ENCODE measurements at places on chromosomes 1 and 21.

DNA sequence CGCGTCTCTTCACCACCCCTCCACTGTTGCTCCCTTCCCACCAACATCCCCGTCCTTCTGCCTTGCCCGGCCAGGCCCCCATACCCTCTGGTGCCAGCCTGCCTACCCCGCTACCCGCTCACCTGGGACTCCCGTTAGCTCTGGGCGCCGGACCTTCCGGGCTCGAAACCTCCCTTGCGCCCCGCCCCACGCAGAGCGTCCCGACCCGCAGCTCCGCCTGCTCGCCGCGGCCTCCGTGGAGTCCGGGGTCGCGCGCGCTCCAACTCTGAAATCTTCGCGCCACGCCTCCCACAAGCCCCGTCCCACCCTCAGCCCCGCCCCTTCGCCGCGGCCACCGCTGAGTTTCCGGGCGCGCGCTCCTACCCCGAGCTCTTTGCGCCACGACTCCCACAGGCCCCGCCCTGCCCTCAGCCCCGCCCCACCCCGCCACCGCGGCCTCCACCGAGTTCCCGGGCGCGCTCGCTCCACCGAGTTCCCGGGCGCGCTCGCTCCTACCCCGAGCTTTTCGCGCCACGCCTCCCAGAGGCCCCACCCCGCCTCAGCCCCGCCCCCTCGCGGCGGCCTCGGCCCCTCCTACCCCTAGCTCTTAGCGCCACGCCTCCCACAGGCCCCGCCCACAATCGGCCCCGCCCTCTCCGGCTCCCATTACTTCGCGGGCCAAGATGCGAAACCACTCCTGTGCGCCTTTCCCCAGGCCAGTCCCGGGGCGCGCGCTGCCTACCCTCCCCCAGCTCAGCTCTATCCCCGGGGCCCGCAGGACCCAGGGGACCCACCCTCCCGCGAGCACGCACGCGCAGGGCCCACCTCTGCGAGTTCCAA is at the start of gene IFT25:
Gene IFT25 (minus strand): TSS at position 267 of the 819 bp plus-strand sequence. CDS start 5,617 bp downstream, outside the sequence.
- peak; percentile 82 for ATAC-seq

- no peak for ATAC-seq
These were observed 34.1 kb downstream of the TP53BP2 start for GRCh38 chr1:223811634-223812101.

DNA sequence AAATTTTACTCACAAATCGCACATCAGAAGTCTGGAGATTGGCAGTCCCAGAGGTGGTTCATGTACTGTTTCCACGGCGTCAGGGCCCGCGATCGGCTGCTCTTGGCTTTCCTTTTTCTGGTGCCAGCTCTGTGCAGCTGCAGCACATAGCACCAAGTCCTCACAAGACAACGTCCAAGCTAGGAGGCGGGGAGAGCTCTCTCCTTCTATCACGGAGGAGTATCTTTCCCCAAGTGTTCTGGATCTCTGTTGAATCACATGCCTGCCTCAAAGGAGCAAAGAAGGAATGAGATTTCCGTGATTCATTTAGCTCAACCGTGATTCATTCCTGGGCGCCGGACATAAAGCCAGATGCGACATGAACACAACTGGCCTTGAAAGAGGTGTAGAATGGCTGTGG is 25.5 kb downstream of the MT1HL1 start:
- no peak for ATAC-seq

DNA sequence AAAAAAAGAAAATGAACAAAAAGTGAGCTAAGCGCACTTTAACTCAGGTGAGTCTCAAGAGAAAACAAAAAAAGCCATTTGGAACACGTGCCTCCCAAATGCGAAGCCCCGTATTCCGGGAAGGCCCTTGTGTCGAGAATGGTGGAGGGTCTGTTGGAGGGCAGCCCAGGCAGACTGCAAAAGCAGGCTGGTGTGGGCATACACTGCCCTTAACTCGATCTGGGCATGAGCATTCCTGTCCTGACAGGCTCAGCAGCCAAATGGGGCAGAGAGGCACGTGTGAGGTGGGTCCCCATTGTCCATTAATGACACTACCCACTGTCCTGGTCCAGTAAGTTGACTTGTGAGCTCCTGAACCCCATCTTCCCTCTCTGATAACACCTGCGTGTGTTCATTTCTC is 57.7 kb downstream of the EVA1C start:
- no peak for ATAC-seq

GRCh38 chr1:44543786-44544185 is 130.5 kb downstream of the TMEM53 start:
- no peak for ATAC-seq

GRCh38 chr21:38984568-38984967 is 178.8 kb downstream of the ETS2 start:
- ATAC-seq, result no peak

- ATAC-seq, result no peak
These were observed 157.3 kb upstream of the RUNX1 start for GRCh38 chr21:35206141-35207125.

DNA sequence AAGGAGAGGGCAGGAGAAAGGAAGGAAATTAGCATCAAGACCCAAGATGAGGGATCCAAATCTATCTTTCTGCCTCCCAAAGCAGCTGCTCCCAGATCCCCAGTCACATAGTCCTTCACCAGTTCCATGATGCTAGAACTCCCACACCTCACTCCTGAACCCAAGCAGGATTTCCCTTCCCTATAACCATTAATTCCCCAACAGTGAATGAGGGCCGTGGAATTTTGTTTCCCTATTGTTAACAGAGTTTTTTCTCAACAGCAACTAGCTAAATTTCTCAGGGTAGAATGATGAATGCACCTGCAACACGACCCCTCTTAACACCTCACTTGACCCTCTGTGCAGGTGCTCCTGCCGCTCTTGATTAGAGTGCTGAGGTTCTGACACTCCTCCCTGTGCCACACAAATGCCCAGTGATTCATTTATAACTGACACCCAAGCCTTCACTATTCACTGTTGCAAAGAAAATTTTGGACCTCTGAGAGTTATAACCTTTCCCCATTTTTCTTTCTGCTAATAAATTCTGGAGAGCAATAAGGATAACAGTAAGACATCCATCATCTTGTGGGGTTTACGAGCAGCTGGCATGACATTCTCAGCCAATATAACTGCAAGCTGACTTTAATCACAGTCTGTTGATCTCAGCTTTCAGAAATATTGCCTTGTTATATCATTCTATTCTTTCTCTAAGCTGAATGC is 25.4 kb upstream of the NPL start:
- ATAC-seq, result no peak

DNA sequence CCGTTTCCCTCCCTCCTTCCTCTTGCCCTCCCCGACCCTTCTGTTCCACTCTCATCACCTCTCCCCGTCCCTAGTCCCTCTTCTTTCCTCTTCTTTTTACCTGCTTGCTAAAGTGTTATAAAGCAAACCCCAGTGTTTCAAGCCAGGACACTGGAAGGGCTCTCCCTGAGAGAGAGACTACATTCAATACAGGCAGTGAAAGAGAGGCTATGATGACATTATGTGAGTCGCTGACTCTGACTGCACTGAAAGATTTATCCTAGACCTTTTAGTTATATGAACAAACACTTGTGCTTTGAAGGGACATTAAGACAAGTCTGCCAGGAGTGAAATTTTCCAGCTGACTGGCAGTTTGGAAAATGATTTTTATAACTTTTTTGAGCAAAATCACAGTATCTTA is 155.7 kb downstream of the S1PR1 start:
- no peak for ATAC-seq

- no peak for ATAC-seq
These were observed 1.8 kb downstream of the PTPN14 start for GRCh38 chr1:214549604-214550003.

GRCh38 chr1:31364561-31365250 is 8.2 kb downstream of the FABP3 start:
- ATAC-seq, result no peak

- no peak for ATAC-seq
These were observed 43.8 kb downstream of the XPR1 start for GRCh38 chr1:180675586-180675985.
